ENCODE measurements at places on chromosomes 1 and 21.

DNA sequence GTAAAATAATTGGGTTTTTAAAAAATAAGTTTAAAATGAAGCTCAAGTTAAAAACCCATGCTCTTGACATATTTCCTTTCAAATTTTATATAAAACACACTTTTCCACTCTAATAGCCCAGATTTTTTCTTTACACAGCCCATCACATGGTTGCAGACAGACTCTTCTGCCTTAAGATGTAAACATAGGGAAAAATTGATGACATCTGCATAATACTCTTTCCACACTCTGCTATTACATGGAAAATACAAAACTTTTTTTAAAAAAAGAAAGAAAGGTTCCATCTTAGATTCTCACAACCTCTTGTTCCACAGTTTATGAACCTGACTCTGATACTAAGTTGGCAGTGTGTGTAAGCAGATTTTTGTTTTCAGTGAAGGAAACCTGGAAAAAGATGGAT, 120.8 kb upstream of the ZNF648 start:
- DNase-seq, result no peak

- no peak for DNase-seq
Measured at GRCh38 chr1:198776602-198777029, 137.8 kb downstream of the PTPRC start.

DNA sequence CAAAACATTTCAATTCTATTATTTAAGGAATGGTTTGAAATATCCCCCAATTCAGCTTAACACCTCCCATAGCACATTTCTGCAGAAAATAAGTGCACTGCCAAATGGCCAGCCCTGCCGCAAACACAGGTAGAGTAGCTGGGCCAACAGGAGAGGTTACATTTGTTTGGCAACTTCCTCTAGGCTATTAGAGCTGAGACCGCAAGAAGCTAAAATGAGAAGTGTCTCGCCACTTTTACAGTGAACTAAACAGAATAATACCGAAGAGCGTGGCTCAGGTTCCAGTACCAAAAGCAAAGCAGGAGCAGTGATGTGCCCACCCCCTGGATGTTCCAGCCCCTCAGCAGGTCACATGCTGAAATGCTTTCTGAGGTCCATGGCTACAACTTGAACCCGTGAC, 154.5 kb upstream of the PKN2 start:
- no peak for DNase-seq

- no peak for DNase-seq
Measured at GRCh38 chr1:119727991-119728390, 16.3 kb downstream of the PHGDH start.

GRCh38 chr1:114390361-114390760, 120.6 kb downstream of the TRIM33 start:
- DNase-seq, result no peak

DNA sequence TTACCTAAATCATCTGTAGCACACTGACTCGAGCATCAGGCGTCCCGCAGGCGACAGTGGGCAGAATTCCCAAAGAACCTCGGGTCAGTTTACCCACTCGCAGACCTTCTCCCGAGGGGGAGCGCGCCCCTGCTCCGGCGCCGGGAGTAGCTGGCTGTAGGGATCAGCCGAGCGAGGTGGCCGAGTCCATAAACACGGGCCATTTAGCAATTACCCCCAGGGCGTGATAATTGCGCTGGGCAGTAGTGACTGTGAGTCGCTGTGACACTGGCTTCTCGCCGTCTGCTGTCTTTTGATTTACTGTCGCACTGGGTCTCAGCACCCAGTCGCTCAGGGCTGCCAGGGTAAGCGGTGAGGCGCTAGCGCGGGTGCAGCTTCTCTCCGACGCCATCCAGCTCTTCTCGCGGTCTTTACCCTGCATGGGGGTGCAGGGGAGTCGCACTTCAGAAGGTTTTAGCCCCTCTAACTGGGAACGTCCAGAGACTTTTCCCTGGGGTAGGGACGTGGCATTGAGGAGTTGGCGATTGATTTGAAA, 16.2 kb downstream of the HLX start:
- no peak for DNase-seq

DNA sequence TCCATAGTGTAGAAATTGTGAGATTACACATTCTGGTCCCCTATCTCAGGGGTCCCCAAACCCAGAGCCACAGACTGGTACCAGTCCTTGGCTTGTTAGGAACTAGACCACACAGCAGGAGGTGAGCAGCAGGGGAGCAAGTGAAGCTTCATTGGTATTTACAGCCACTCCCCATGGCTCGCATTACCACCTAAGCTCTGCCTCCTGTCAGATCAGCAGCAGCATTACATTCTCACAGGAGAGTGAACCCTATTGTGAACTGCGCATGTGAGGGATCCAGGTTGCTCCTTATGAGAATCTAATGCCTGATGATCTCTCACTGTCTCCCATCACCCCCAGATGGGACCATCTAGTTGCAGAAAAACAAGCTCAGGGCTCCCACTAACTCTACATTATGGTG, 229.7 kb upstream of the IRF2BP2 start:
- no peak for DNase-seq

GRCh38 chr1:209651138-209651587, 1.1 kb downstream of the LAMB3 start:
- DNase-seq, result peak; percentile 83

DNA sequence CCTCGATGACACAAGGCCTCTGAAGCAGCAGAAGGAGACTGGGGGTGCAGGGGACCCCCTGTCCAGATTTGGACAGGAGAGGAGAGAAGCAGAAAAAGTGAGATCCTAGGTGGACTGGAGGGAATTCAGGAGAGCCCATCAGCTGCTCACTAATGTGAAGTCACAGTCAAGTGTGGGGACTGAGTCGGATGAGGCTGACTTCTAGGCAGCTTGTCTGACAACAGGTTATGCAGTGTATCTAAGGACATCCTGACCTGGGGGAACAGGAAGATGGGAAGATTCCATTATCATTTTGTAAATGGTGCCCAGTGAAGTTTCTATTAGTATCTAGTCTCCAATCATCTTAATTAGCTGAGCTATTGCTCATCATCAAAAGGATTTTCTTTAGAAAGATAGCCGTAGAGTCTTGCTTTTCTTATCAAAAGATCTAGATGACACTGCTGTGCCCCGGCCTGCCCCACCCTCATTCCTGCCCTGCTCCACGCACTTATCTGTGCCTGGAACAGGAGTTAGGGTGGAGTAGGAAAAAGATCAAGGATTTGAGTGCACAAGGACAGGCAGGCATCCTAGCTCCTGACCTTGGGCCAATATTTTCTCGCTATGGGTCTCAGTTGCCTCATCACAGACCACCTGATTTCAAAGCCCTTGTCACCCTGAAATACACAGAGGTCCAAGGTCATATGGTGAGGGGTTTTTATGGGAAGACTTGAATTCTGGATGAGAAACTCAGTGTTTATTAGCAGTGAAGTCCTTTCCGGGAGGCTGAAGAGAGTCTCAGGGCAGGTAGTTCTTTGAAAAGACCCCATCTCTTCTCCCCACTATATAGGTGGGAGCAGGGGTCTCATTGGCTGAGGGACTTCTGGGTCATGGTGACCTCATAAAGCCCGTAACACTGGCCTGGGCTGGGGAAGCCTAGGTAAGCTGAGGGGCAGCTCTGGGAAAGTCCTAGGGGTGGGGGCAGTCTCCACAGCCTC, at the start of gene MROH7:
TSS of gene MROH7 (plus strand) at position 924 of the 974 bp plus-strand sequence. CDS start 11,141 bp downstream, outside the sequence.
- no peak for DNase-seq

GRCh38 chr21:26147535-26147934, 23.0 kb downstream of the APP start:
- no peak for DNase-seq
